ENCODE measurements at places on chromosomes 3 and 15.

GRCh38 chr15:39788108-39788507 lies 5.5 kb upstream of the FSIP1 start:
- H3K27ac ChIP-seq: no peak overlapping the region
- peaks cover 13% of the 10 kb centered on the region for H3K4me1 ChIP-seq
- no peaks in the 10 kb centered on the region for H3K36me3 ChIP-seq
- no peaks in the 10 kb centered on the region for H3K27me3 ChIP-seq
- no peak for DNase-seq

DNA sequence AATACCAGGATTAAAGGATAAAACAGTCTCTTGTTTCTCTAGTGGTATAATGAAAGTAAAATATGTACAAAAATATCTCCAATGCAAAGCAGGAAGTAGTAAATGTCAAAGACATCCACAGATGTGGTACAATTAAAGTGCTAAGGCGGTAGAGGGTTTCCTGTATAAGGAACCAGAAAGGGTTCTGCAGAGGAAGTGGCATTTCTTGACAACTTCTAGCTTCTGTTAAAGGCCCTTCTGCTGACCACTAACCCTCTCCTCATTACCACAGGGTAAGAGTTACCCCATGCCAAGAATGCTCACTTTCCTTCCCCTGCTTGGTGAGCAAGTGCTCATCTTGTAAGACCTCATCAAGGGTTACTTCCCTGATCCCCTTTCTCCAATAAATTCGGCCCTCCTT lies 883.6 kb upstream of the NR2F2 start:
- no peaks in the 10 kb centered on the region for H3K27me3 ChIP-seq
- no peaks in the 10 kb centered on the region for H3K4me1 ChIP-seq
- H3K4me3 ChIP-seq: no peak overlapping the region
- no peaks in the 10 kb centered on the region for H3K36me3 ChIP-seq

- H3K27ac ChIP-seq: no peak overlapping the region
- no peaks in the 10 kb centered on the region for H3K36me3 ChIP-seq
- no peaks in the 10 kb centered on the region for H3K27me3 ChIP-seq
- no peak for DNase-seq
- no peaks in the 10 kb centered on the region for H3K4me1 ChIP-seq
Observed at GRCh38 chr15:49810720-49811119, 189.9 kb downstream of the DTWD1 start.

DNA sequence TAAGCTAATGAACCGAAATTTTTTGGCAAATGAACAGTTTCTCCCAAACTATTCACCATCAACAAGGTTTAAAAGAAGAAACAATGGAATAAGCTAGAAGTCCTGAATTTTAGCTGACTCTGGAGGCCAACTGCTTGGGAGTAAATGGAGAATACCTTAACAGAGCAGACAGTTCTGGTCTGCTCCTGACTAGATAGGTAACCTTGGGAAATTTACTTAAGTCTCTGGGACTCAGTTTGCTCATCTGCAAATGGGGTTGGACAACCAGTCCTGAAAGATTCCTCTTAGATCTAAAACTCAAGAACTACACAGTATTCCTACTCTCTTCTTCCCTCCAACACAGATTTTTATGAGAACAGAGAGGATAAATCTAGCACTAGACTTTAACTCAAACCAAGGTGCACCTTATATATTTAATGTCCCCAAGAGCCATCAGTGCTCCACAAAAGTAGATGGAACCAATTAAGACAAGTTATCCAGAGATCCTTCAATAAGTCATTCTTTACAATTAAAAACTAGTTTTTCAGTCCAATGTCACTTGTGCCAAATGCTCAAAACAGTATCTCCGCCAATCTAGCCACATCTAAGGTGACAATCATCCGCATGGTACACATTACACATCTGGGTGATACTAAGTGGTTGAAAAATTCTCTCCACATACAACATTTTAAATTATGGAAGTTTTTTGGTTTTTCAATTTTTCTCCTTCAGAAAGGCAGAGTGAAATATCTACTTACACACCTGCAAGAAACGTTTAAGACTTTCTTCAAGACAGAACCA lies 1.5 kb downstream of the RHOA start:
- H3K27me3 ChIP-seq: no peaks in the 10 kb centered on the region
- H3K27ac ChIP-seq: peak overlapping the region; percentile 90
- peaks cover 68% of the 10 kb centered on the region for H3K4me1 ChIP-seq
- peak overlapping the region; percentile 85 for H3K4me3 ChIP-seq
- no peak for DNase-seq

- peaks cover 97% of the 10 kb centered on the region for H3K4me1 ChIP-seq
- H3K36me3 ChIP-seq: no peaks in the 10 kb centered on the region
- H3K27me3 ChIP-seq: no peaks in the 10 kb centered on the region
- DNase-seq: no peak
- H3K27ac ChIP-seq: no peak overlapping the region
- H3K4me3 ChIP-seq: no peak overlapping the region
Observed at GRCh38 chr3:128788268-128788869, 62.4 kb downstream of the RAB7A start.

DNA sequence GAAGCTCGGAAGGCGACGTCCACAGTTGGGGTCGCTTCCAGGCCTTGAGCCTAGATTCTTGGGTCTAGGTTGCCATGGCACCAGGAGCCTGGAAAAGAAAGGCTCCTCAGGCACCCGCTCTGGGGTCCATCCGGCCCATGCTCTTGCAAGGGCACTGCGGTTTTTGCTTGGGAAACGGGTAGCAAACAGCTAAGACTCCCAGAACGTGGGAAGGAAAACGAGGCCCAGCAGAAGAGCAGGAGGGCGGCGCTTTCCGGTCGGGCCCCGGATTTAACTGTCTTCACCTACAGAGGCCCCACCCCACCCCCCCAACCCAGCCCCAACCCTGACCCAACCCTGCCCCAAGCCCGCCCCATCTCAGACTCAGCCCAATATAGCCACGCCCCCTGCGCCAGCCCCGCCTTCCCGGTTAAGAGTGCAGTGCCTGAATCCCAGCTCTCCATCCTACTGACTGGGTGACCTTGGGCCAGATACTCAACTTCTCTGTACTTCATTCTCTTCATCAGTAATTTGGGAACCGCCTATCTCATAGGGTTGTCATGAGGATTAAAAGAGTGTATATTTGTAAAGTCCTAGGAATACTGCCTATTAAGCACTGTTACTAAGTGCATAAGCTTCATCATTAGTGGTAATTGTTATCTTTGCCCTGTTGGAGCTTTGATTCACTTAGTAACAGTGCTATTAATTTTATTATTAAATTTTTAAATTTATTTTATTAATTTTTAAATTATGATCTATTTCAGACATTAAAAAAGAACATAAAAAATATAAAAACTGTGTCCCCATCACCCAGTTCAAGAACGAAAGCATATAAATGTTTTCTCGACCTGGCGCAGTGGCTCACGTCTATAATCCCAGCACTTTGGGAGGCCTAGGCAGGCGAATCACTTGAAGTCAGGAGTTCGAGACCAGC lies 28.4 kb upstream of the SMAD6 start:
- H3K36me3 ChIP-seq: no peaks in the 10 kb centered on the region
- DNase-seq: no peak
- H3K4me3 ChIP-seq: no peak overlapping the region
- H3K27me3 ChIP-seq: no peaks in the 10 kb centered on the region
- H3K4me1 ChIP-seq: no peaks in the 10 kb centered on the region
- no peak overlapping the region for H3K27ac ChIP-seq

DNA sequence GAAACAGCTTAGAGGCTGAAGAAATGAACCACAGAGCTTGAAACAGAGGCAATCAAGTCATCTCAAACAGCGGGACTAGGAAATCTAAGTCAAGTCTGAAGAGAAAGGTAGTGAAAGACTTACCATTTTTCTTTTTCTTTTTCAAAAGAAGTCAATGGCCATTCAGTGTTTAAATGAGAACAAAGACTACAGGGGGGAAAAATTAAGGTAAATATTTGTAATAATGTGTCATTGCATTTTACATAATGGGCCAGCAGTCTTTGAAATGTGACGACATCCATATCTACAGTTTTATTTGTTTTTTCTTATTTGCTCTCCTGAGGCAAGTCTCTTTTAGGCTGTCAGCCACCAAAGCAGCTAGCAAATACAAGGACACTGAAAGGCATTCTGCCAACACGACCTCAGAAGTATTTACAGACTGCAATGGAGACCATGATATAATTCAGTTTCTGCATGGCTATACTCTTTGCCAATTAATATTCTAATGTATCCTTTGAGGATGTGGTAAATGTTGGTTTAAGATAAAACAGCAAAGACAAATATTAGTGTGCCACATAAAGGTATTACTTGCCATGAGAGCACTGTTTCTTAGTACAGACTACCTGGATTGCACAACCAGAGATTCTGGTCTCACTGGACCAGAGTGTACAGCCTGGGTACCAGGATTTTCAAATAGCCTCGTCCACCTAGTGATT lies 307.0 kb upstream of the THBS1 start:
- H3K27me3 ChIP-seq: no peaks in the 10 kb centered on the region
- no peaks in the 10 kb centered on the region for H3K36me3 ChIP-seq
- no peak for DNase-seq
- H3K4me1 ChIP-seq: no peaks in the 10 kb centered on the region
- no peak overlapping the region for H3K4me3 ChIP-seq

GRCh38 chr3:168044049-168044448 lies 51.7 kb downstream of the GOLIM4 start:
- H3K27ac ChIP-seq: no peak overlapping the region
- DNase-seq: no peak
- no peak overlapping the region for H3K4me3 ChIP-seq

DNA sequence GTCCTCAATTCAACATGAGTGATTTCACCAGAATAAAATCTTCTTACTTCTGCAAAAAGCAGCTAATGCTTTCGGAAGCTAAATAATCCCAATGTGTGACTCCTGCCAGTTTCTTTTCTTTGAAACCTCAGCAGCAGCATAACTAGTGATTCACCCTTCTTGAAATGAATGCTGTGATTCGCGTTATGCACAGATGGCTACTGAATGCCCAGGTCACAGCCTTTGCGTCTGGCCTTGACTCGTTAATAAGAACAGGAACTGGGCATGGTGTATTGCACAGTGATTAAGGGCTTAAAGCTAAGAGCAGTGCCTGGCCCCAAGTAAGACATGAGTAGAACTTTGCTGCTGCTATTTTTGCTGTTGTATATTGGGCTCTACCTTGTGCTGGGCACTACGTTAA lies 19.0 kb downstream of the CGNL1 start:
- no peak for DNase-seq
- no peaks in the 10 kb centered on the region for H3K36me3 ChIP-seq
- no peaks in the 10 kb centered on the region for H3K27me3 ChIP-seq

DNA sequence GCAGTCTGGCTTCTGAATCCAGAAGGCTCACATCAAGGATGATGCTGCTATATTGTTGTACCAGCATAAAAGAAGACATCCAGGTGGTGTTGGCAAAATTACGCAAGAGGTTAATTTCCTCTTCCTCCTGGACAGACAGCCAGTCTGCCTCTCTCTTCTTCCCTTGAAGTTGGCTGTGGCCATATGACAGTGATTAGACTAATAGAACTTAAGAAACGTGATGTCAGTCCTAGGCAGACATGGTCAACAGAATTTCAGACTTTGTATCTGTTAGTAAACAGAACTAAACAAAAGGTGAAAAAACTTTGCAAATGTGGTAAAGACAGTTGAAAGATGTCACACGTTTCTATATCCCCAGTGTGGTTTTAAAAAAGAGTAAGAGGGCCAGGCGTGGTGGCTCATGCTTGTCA lies 465.2 kb upstream of the NR2F2 start:
- no peak for DNase-seq
- H3K36me3 ChIP-seq: no peaks in the 10 kb centered on the region
- H3K27me3 ChIP-seq: no peaks in the 10 kb centered on the region
- H3K27ac ChIP-seq: no peak overlapping the region

- H3K4me3 ChIP-seq: no peak overlapping the region
- H3K4me1 ChIP-seq: no peaks in the 10 kb centered on the region
- H3K36me3 ChIP-seq: no peaks in the 10 kb centered on the region
- no peak overlapping the region for H3K27ac ChIP-seq
Observed at GRCh38 chr3:89577637-89578530, 470.5 kb downstream of the EPHA3 start.

- H3K4me1 ChIP-seq: peaks cover 9% of the 10 kb centered on the region
- no peak for DNase-seq
- no peak overlapping the region for H3K4me3 ChIP-seq
Observed at GRCh38 chr15:47866446-47866845, 149.1 kb downstream of the SEMA6D start.

- H3K27me3 ChIP-seq: no peaks in the 10 kb centered on the region
- H3K4me3 ChIP-seq: no peak overlapping the region
- no peaks in the 10 kb centered on the region for H3K4me1 ChIP-seq
Observed at GRCh38 chr15:31500766-31501449, 174.3 kb downstream of the KLF13 start.

DNA sequence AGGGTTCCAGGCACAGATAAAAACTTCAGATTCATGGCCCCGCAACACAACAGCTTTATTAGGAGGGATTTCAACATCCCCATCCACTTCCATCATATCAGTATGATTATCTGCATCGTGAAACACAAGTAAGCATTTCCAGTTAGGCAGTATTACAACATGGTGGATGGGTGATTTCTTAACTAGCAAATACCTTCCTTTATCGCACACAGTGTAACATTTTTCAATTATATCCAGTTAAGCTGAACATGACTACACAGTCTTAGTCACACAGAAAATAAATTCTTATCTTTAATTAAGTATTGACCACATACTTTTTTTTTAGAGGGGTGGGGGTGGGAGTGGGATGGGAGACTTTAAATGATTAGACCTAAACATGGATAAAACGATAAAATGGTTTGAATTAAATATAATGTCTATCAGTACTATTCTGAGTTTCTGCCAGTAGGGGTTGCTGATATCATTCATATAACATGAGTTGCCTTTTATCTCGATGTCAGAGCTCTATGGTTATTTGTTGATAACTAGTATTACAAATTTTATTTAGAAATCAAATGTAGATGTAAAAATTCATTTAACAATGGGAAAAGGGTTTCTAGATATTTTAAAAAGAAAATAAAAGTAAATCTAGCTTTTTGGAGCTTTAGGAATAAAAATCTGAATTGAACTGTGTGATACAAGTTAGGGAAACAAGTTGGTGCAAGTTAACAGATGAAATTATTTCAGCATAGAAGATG lies 146.6 kb downstream of the TBL1XR1 start:
- H3K27ac ChIP-seq: peak overlapping the region; percentile 5
- DNase-seq: no peak
- peaks cover 36% of the 10 kb centered on the region for H3K36me3 ChIP-seq
- H3K27me3 ChIP-seq: no peaks in the 10 kb centered on the region

DNA sequence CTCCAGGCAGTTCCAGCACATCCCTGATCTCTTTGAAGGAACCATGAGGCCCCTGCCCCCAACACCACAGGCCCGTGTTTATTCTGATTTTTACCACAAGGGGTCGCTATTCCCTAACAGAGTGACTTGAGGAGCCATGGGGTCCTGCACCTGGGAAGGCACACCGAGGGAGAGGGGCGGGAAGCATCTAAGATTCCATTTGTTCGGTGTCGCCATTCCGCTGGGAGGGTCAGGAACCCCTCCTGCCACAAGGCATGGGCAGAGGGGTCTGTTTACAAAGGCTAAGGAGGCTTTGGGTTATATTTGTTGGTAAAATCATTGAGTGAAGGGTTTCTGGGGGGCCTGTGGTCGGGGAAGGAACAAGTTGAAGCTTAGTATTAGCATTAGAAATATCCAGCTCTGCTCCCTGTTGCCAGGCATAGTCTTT lies 77.1 kb downstream of the WDR76 start:
- H3K4me1 ChIP-seq: no peaks in the 10 kb centered on the region
- no peak for DNase-seq
- H3K27me3 ChIP-seq: no peaks in the 10 kb centered on the region

Data from right atrium auricular region (tissue), 2 donors.